ENCODE measurements at places on chromosomes 6 and 20. TPM values are rescaled to one million over a fixed set of nuclear protein-coding genes. Genes with fewer than 3 reads are reported as not detected.
A peak's percentile ranks its signal among the peaks of the same experiment; 100 is the strongest.

GNAS-AS1 gene
- total RNA-seq, result 0.88 TPM

SIM1 gene
- total RNA-seq, result 31.8 TPM

F13A1 gene
- total RNA-seq, result 275 TPM

DNA sequence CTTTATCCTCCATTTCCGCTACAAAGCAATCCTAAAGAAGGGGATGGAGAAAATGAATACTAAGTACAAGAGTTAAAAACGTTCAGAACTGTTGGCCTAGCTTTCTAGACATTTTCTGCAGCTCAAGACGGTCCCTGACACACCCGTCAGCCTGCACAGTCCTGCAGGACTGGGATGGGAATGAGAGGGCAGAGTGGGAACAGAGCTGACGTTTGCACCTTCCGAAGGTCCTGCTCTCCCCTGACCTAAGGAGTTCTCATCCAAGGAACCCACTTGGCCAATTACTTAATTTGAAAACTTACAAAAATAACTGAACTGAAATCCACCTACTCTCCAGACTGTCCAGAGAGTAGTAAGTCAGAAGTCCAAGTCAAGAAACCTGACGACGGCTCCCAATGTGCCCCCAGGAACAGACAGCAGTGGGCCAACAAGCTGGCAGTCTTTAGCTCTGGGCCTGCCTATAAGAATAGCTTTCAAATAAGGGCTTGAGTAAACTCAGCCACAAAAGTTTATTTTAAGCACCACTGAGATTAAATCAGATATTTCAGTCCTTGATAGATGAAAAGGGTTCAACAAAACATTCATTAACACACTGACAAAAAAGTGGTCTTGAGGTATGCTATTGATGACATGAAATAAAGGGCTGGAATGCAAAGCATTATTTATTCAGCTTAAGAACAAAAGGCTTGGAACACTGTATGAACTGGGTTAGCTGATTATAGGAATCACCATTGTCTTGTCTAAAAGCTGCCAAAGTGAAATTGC is 76.8 kb downstream of the CNKSR3 start:
- no peak for DNase-seq

PKHD1 gene
- total RNA-seq, result 77.5 TPM

GRCh38 chr6:41939848-41940758 is 1.5 kb downstream of the CCND3 start:
- DNase-seq, result peak; percentile 68

HLA-DMB gene
- total RNA-seq, result 78.0 TPM

DNA sequence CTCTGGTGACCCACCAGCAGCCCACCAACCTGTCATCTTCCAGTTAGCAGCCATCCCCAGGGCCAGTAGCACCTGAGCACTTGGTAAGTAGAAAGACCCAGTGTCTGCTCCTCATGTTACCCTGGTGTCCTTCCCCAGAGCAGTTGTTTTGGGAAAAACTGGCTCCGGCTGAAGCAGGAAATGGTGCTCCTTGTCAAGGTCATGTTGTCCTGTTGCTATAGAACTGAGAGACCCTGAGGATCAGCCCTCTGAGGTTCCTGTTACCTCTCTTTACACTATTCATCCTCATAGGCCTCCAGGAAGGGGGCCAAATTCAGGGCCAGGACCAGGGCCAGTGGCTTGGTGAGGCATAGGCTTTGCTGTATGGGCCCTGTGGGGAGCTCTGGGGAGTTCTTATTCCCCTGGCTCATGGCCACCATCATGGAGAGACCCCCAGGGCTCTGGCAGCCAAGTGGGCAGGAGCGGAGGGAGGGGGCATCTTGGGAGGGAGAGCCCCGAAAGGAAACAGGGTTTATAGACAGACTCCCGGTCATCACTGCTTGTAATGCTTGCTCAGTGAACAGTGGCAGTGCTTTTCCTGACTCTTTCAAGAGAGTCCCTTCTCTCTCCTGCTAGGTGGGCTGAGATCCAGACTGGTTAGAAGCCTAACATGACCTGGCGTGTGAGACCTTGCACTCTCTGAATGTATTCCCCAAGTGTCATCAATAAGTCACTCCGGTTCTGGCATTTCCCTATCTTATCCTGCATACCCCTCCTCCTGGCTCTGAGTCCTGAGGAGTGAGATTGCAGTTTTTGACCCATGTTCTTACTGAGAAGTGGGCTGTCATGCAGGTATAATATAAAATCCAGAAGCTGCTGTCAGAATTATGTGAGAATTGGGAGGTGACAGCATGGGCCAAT is 50.7 kb downstream of the PPARD start:
- DNase-seq, result no peak

DNA sequence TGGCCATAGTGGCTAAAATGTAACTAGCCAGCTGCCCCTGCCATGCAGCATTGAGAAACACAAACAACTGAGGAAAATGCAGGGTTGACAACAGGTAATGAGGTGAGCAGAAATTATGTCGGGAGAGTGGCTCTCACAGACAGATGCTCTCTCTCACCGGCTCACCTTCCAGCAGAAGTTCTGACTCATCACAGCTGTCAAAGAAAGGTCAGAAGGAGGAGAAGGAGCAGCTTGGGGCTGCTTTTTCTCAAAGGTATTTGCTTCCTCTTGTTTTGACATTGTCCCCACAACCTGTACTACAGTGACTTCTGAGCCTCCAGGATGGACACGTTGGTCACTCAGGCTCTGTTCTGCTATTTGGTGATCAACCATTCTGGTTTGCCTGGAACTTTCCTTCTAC is 190.5 kb upstream of the HEY2 start:
- no peak for DNase-seq

DNA sequence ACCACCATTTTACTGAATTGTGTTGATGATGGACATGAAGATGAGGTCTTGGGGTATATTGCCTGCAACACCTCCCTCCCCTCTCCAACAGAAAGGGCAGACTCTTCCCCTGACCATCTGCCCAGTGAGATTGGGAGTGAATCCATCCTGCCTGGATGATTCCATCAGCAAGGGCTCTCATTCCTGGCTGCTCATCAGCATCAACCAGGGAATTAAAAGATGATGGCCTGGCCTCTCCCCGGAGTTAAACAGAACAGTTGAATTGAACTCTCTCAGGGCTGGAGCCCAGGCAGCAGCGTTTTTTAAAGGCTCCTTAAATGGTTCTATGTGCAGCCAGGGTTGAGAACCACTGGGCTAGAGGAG is 14.6 kb upstream of the MRPS18A start:
- no peak for DNase-seq

DNA sequence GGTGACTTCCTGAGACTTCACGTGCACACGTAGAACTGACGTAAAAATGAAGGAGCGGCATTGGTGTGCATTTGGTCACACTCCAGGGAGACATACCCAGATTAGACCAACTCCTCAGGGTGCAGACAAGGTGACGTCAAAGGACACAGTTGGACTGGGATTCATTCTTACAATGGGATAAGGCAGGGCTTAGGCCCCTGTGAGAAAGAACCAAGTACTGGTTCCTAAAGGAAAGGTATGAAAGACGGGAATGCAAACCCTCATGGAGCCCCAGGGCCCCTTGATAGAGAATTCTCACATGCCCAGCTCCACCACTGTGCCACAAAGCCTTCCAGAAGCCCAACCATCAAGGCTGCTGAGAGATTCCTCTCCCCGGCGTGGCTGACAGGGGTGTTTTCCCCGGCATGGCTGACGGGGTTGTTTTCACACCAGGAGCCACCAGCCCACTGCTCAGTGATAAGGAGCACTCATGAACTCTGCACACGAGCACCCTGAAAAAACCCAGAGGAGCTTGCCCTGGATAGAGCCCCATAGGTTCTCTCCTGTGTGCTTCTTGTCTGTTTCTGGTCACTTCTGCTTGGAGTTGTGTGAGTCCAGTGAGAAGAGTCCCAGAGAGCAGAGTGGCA is 90.1 kb downstream of the CAP2 start:
- DNase-seq, result no peak

CD40 gene
- total RNA-seq, result 25.2 TPM
